GF-D8 (cell line): ENCODE measurements at places on chromosomes 6 and 20.
A peak's percentile ranks its signal among the peaks of the same experiment; 100 is the strongest.

GRCh38 chr6:89597988-89598387 lies 40.6 kb downstream of the LYRM2 start:
- peak; percentile 29 for DNase-seq

- no peak for DNase-seq
These were observed 54.7 kb downstream of the ENPP1 start for GRCh38 chr6:131862476-131862875.

- no peak for DNase-seq
These were observed 801 bp downstream of the TBPL1 start for GRCh38 chr6:133953634-133954415.

DNA sequence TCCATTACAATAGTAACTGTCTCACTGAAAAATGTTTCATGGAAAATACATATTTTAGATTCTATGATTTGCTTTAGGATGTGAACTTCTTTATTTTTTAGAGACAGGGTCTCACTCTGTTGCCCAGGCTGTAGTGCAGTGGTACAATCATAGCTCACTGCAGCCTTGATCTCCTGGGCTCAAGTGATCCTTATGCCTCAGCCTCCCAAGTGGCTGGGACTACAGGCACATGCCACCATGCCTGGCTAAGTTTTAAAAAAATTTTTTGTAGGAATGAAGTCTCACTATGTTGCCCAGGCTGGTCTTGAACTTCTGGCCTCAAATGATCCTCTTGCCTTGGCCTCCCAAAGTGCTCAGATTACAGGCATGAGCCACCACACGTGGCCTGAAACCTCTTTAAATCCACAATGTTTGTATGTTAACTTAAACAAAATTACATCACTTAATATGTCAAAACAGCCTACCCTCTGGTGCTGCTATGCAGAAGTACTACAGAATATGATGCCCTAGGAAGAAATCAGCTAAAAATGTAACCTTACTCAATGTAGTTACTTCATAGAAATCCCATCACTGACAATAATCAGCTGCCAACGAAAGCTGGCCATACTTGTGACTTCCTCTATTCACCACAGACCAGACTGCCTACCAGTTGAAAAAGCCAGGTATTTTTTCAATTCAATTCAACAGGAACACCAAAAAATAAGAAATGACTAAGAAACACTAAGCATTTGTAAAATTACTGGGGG lies 17.6 kb downstream of the EEF1A1 start:
- DNase-seq = peak; percentile 48

GRCh38 chr6:144197919-144198318 lies 47.6 kb downstream of the STX11 start:
- DNase-seq = no peak

DNA sequence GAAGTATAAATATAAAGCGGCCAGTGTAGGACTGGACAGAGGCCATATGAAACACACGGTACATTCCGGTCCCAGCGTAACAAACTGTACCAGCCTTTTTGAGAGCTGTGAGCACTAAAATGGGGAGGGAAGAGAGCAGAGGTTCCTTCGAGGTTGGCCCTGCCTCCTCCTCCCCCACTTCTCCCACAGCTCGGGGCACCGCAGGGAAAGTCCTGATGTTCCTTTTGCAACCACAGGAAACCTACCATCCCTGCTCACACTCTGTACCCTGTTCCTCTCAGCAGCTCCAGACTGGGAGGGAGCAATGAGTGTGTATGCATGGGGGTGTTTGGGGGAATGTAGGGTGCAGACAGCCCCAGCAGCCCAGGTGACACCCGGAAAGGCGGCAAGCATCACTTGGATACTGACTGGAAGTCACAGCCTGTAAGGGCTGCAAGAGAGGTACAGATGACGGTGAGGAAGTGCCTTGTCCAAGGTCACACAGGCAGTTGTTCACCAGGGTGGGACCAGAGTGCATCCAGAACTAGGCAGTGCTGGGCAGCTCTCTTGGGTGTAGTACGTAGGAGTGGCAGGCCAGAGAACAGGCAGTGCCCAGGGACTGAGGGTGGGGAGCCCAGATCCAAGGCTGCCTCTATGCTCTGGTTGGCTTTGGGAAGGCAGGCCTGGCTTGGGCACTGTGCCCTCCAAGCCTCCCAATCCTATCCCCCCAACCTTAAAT lies 11.0 kb upstream of the ARMC12 start:
- peak; percentile 48 for DNase-seq

DNA sequence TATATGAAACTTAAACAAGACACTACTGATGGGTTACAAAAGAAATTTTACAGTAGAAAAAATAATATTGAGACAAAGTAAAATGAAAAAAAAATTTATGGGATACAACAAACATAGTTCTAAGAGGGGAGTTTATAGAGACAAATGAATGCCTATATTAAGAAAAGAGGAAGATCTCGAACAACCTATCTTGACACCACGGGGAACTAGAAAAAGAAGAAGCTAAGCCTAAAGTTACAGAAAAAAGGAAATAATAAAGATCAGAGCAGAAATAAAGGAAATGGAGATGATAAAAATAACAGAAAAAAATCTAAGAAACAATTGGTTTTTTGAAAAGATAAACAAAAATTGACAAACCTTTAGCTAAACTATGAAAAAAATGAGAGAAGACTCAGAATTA lies 9.1 kb upstream of the ECHDC1 start:
- peak; percentile 35 for DNase-seq

DNA sequence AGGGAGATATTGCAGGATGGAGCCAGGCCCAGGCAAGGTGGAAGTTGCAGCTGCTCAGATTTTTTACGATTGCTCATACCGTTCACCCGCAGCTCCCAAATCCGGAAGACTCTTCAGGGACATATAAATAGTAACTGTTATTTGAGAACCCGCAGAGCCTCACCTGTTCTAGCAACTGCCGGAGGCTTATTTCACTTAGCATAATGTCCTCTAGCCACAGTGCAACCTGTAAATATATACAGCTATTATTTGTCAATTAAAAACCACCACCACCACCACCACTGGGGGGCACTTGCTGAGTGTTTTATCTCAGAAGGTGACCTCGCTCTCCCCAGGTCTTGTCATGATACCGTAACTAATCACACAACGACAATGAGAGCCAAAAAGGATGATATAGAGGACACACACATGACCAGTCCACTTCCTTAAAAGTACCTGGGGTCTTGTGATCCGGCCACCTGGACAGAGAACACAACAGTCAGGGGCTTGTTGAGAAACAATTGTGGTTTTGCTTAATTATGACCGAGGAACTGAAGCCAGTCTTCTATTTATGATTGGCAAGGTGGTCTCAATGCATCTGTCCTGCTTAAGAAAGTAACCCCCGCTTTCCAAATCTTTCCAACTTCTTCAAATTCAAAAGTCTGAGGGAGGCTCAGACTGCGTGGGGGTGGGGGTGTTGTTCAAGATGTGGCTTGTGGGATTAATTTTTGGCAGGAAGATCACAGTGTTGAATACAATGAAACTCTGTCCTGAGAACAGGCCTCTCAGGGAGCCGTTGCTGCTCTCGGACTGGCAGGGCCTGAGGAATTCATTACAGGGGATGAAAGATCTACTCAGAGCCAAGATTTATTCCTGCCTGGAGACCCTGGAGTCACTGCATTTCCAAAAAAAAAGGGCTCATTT lies 107.7 kb upstream of the PRND start:
- DNase-seq = peak; percentile 27

- DNase-seq = no peak
These were observed 15.7 kb upstream of the EIF2S2 start for GRCh38 chr20:34127792-34128191.

GRCh38 chr6:52617087-52617486 lies 40.2 kb upstream of the TRAM2 start:
- DNase-seq = no peak

GRCh38 chr6:2449572-2449940 lies 204.2 kb upstream of the GMDS start:
- no peak for DNase-seq

DNA sequence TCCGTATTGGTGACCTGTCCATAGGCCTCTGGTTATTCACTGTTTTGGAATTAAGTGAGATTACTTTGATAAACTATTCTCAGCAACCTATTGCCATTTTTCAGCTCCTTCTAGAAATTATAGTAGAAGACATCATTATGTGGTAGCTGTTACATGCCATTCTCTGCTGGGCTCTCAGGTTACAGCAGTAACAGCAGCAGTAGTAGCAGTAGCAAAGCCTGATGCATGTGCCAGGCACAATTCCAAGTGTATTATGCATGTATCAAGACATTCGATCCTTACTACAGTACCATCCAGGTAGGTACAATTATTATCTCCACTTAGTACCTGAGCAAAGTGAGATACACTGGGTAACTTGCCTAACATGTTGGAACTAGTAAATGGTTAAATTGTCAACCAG lies 74.3 kb downstream of the RPS12 start:
- no peak for DNase-seq

DNA sequence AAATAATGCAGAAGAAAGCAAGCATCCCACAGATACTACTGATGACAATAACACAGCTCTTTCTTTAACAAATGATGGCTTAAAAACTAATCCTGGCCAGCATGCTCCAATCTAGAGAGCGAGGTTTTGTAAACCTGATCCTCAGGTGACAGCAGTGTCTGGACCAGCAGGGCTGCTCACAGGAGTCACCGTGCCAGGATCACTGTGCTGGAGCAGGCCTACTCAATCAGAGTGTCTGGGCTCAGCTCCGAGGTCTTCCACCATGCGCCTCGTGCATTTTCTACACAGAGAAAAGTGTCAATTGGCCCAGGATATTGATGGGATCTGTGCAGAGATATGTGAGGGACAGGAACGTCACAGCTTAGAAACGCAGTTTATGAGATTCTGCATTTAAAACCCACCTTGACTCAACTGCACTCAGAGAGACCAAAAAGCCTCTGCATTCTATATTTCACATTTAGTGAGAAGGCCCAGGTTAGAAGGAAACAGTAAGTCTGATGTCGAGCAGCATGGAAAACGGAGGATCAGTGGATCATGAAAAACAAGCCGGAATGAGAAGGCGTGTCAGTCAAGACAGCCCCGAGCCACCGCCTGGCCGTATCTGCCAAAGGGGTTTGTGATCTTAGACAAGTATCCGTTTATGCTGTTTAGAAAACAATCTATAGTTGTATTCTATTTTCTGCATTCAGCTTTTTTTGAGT lies 7.8 kb downstream of the RAMACL start:
- no peak for DNase-seq

DNA sequence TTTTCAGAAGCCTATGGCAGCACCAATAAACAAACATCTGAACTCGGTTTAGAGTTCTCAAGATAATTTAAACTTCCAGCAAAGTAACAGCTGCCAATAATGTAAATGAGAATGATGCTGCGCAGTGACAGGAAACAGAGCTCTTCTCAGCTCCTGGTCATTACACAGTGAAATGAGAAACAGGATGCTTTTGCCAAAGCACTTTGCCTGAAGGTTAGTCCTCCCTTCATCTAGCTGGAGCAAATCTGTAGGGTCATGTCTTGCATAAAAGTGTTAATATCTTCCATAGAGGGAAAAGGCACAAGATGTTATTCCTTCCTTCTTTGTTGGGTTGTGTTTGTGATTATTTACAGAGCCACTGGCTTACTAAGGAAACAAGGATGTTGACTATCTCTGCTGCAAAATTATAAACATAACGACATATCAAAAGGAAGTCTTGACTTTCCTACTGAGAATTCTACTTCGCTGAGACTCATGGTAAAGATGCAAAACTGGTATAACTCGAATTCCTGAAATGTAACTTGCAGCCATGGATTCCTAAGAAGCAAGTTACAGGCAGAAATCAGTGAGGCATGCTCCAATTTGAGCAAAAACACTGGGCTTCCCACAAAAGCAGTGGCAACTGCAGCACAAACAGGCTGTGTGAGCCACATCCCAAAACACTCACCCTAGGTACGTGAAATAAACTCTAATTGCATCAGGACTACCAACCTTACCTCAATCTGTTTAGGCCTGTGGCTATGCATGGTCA lies 102.5 kb upstream of the BEND6 start:
- no peak for DNase-seq

DNA sequence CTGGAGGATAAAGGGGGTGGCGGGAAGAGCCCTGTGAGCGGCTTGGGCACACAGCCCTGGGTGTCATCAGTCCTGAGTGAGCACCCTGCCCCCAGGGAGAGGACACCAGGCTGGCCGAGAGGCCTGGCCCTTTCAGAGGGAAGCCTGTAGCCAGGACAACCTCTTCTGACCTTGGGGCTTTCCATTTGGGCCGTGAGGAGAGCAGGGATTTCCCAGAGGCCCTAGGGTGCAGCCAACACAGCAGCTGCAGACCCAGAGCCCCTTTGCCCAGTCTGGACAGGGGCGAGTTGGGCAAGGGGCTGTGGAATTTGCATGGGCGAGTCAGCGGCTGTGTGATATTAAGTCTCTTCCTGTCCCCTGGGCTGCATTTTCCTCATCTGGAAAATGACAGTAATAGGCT lies 6.3 kb downstream of the MAP1LC3A start:
- DNase-seq = no peak

GRCh38 chr6:110881546-110882273 lies 7.1 kb downstream of the AMD1 start:
- DNase-seq = no peak

DNA sequence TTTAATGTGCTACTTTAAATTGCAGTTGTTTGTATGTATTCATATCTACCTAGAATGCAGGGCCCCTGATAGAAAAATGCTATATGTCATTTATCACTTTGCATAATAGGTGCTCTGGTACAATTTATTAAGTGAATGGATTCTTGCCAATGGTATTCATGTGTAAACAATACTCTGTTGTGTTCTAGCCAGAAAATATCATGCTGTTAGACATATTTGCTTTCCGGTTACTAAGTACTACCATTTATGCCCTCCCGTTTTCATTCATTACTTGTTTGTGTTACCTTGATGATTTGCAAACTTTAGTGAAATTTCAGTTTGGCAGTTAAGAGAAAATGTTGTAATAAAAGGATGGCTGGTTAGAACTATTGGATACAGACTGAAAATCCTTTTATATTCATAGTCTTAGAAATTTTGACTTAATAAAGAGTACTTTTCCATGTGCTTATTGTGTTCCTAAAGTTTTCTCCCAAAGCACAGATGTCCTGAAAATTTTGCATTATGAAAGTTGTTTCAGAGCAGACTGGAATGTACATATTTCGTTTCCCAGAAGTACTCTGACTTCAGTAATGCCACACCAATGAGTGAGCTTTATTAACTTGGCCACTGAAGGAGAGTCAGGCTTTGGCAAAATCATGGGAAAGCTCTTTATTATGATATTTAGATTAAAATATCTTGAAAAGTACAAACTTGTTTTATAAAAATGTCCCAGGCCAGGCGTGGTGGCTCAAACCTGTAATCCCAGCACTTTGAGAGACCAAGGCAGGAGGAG lies 31.5 kb downstream of the RPF2 start:
- DNase-seq = no peak

DNA sequence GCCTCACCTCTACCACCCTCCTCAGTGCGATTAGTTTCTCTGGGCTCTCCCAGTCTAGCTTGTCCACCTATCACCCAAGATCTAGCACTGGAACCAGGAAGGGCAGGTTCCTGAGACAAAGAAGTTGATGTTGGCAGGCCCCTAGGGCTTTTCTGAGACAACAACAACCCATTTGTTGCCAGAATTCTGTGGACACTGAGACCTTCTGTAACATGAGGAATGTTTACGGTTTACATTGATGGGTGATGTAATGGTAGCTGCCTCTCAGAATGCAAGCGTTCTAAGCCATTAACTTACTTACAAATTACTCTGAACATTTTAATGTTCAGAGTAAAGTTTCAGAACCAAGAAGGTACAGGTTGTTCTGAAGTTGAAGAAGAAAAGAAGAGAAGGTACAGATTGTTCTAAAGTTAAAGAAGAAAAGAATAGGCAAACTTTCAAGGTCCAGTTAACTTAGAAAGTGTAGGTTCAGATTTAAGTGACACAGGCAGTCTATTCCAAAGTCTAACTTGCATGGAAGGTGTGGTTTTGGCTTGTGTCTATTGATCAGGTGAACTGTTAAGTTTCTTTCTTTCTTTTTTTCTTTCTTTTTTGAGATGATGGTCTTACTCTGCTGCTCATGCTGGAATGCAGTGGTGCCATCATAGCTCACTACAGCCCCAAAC lies 3.7 kb upstream of the MED23 start:
- no peak for DNase-seq
